ENCODE measurements at places on chromosomes 5 and 9. TPM values are rescaled to one million over a fixed set of nuclear protein-coding genes. Genes with fewer than 3 reads are reported as not detected.

GRCh38 chr5:10452768-10453331, 11.2 kb downstream of the ROPN1L start:
- peak; percentile 52 for DNase-seq

GRCh38 chr5:531749-532315, 7.6 kb upstream of the SLC9A3 start:
- peak; percentile 48 for DNase-seq

BRINP1 gene
- not detected for total RNA-seq

LHFPL2 gene
- 33.4 TPM for total RNA-seq

SH3TC2 gene
- total RNA-seq, result 59.1 TPM

OSMR gene
- 103 TPM for total RNA-seq

FAM81B gene
- not detected for total RNA-seq

SAPCD2 gene
- total RNA-seq, result 0.36 TPM
